ENCODE measurements at places on chromosomes 5 and 9. TPM values are rescaled to one million over a fixed set of nuclear protein-coding genes. Genes with fewer than 3 reads are reported as not detected.

ELL2 gene
- 38.5 TPM for total RNA-seq

NRARP gene
- total RNA-seq = 1.7 TPM

PCDHGA12 gene
- total RNA-seq = 8.4 TPM

CDKN2A gene
- 5.7 TPM for total RNA-seq

C5orf58 gene
- not detected for total RNA-seq

PKD2L2 gene
- not detected for total RNA-seq

Measured in bronchus fibroblast of lung (primary cell).